Naive thymus-derived CD8-positive, alpha-beta T cell (primary cell): ENCODE measurements at places on chromosomes 3 and 15.

DNA sequence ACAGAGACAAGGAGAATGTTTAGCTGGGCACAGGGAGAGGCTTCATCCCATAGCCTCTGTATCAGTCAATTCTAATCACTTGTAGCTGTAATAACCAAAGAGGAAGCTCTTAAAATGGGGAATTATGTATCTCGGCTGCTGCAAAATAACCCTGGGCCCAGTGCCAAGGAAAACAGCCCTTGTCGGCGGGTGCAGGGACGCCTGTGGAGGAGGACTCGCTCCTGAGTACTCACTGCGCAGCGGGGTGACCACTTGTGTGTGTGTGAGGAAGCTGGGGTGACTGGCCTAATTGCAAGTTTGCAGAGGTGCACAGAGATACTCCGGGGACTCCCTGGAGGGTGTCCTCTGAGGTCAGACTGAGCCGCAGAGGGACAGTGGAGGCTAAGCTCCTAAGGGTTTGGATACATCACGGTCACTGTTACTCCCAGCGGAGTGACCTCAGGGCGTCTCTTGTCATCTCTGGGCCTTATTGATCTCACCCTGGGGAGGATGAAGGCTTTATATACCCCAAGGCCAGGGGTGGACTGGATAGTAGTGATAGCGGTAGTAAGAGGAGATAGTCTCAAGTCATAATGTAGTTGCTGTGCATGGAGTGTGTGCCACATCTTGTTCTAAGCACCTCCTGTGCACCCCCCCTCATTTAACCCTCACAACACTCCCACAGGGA lies 37.2 kb downstream of the SLC6A6 start:
- DNase-seq, result no peak

DNA sequence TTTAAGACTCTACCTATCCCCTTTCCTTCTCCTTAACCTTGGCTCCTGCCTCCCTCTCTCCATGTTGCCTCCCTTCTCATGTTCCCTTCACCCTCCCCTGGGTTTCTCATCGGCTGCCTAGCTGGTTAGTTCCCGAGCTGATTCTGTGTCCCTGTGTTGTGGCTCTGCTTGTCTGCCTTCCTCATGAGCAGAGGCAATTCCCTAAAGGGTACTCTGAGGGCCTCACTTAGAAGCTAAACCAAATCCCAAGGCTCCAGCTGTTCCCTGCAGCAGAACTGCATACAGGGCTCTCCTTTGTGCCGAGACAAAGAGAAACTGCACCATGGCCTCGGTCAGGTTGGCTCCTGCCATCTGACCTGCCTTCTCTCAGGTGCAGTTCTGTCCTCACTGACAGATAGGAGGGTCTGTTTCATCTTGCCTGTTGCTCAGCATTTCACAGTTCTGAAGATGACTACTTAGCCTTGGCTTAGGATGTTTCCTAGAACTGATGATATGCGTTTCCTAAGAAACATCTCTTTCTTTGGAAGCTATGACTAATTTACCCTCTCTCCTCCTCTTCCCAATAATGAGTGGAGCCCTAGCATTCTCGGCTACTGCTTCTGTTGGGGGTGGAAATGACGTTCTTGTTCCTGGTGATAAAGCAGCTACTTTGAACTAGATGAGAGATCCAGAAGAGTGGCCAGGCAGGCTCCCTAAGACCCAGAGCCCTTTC lies 27.1 kb downstream of the DUOX1 start:
- DNase-seq, result no peak

GRCh38 chr3:153978006-153978405 lies 143.2 kb upstream of the ARHGEF26 start:
- DNase-seq, result no peak

DNA sequence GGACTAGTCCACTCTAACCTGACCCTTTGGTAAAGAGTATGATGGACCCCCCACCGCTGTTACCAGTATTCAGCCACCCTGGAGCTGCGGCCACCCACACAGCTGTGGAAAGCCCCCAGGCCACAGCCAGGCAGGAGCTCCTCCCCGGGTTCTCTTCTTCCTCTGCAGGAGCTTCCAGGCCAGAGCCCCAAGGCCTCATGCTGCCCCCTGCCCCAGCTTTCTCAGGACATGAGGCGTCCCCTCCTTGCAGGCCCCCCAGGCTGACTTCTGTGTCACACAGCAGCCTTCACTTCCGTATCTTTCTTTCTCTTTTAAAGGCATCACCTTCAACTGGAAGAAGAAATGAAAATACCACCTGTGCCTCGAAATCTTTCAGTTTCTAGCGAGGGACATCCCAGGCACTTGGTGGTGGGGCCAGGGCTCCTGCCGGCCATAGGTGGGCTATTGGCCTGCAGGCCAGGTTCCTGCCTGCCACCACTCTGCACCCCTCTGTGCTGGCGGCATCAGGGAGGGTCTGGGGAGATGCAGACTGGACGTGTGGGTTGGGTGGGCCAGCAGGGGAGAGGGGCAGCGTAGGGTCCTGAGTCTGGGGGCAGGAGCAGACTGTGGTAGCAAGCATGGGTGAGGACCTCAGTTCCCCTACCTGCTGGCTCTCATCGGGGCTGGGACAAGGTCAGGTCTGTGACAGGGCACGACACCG lies 19.9 kb downstream of the KLF13 start:
- DNase-seq, result no peak

- DNase-seq, result no peak
Observed at GRCh38 chr3:181383760-181384159, 328.0 kb upstream of the SOX2 start.

DNA sequence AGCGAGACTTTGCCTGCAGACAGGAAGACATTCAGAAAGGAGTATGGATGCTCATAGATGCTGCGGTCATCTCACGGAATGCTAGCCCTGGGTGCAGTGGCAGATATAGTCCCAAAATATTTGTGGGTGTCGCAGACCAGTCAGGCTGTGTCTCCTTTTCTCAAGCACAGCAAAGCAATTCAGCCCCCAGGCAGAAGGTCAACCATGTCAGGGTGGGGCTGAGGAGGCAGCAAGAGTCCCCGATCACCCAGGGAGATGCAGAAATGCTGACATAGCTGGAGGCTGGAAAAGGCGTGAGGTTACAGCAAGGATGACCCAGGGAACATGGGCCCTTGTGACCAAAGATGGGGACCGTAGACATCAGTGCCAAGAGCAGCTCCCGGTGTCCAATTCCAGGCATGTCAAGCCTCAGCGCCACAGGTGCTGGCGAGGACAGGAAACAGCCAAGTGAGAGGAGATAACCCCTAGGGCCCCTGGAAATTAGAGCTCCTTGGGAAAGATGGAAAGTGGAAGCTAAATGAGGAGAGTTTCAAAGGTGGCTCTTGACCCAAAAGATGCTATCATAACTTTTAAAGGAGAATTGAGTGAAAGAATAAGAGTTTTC lies 81.2 kb upstream of the ABHD17C start:
- no peak for DNase-seq

DNA sequence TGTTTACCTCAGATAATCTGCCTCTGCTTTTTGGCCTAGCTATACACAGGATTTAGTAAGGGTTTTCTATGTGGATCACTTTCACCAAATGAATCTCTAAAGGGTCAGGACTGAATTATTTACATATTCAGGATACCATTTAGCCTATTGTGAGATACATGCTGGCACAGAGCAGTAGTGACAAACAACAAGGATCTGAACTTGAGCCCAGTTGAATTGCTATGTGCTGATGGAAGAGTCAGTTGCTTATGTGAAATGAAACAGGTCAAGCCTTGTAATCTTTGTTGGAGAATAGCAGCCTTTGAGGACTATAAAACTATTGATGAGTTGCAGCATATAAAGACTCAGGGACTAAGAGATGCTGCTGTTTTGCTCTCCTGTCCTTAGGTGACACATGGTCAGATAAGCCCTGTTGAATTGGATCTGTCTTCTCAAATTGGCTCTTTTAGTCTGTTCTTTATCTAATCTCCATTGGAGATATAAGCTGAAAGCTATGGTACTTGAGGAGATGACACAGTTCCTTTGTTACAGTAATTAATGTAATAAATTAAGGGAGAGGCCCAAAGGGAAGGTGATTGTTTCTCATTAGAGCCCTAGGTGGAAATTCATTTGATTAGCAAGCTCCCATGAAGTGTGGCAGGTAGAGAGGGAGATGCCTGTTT lies 30.4 kb downstream of the ZNF609 start:
- DNase-seq, result no peak
